Stimulated activated CD4-positive, alpha-beta T cell treated with anti-CD3 and anti-CD28 coated beads, TNF-alpha, amount 100 ng/mL, for 48 hours (primary cell): ENCODE measurements at places on chromosomes 5 and 9.

DNA sequence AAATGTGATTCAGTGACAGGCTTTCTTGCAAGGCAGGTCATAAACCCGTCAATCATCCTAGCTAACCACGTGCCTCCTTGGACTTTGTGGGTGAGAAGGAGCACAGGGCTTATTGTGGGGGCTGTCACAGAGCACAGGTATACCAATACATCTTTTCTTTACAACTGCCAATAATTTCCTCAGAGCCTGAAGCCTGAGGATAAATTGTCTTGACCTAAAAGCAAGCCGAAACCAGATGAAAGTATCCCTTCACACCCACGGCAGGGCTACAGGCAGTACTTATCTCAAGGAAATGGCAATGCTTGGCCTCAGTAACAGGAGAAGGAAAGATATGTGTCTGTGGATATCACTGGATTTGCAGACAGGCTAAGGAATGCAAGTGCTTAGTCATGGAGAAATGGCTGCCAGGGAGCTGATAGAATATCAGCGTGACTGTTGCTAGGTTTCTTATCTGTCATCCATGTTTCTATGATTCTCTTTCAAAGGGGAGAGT, 90.3 kb upstream of the ZNF366 start:
- no peak for DNase-seq

DNA sequence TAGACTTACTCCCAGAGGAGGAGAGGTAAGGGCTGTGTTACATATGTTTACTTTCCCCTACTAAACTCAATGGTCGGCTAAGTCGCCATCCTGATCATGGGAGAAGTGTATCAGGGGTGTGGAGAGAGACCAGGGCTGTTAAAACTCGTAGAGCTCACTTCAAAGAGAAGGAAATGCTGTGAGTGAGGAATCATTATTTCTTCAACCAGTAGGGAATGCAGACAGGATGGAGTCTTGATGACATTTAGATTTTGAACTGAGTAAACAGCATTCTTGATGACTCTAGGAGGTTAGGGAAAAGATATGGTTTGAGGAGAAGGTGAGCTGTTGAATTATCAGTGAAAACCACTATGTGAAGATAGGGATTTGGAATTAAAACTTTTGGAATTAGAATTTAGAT, 17.3 kb downstream of the RECK start:
- no peak for DNase-seq

DNA sequence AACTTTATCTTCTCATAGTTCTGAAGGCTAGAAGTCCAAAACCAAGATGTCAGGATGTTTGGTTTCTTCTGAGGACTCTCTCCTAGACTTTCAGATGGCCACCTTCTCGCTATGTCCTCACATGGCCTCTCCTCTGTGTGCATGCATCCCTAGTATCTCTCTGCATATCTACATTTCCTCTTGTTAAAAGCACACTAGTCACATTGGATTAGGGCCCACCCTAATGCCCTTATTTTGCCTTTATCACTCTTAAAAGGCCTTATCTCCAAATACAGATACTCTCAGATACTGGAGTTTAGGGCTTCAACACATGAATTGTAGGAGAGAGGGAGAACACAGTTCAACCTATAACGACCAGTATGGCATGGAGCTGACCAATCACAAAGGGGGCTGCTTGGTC, 151.7 kb downstream of the PRELID2 start:
- no peak for DNase-seq

DNA sequence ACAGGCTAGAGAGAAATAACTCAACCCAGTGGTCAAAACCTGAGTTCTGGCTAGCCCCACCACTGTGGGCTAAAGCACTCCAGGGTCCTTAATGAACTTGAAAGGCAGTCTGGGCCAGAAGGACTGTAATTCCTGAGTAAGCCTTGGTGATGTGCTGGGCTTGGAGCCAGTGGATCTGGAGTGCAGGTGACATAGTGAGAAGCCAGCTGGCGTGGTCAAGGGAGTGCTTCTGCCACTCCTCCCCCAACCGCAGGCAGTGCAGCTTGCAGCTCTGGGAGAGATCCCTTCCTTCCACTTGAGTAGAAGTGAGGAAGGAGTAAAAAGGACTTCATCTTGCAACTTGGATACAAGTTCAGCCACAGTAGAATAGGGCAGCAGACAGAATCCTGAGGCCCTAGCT, 424.0 kb downstream of the CDH18 start:
- no peak for DNase-seq

GRCh38 chr9:19028835-19029451, 4.1 kb downstream of the SAXO1 start:
- DNase-seq, result no peak

DNA sequence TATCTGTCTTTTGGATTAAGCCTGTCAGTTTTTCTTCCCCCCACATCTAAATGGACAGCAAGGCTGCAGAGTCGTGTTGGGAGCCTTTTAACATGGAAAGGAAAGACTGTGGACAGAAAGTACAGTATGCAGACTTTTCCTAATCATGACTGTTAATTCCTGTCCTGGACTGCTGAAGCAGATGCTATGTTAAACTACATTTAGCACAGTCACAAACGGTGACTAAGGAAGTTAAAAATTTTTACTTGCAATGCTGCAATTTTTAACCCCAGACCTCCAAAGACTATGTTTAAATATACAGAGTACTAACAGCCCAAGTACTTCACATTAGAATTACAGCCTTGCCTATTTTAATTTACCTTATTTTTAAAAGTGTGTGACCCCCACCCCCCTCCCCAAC, 51.8 kb downstream of the ELAVL2 start:
- no peak for DNase-seq

DNA sequence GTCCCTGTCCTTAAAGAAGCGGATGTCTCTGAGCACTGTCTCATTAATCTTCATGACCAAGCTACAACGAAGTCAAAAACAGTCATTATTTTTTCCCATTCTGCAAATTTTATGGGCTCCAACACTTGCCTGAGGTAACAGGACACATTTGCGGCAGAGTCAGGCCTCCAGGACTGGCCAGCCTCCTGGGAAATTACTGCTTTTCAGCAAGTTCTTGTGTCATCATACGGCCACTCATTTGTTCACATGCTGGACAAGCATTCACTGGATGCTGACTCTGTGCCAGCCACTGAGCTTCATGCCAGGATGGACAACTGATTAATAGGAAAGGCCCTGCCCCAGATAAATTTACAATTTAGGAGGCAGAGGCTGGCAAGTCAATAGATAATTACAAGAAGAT, 305.7 kb downstream of the ACTL7B start:
- DNase-seq, result no peak

- DNase-seq, result no peak
Observed at GRCh38 chr5:149839761-149840160, 104.8 kb downstream of the PDE6A start.
